ENCODE measurements at places on chromosomes 3 and 15.

GRCh38 chr15:40055576-40056293 is 16.8 kb upstream of the SRP14 start:
- DNase-seq, result no peak

- DNase-seq, result no peak
Observed at GRCh38 chr3:3241596-3241995, 62.1 kb upstream of the CRBN start.

DNA sequence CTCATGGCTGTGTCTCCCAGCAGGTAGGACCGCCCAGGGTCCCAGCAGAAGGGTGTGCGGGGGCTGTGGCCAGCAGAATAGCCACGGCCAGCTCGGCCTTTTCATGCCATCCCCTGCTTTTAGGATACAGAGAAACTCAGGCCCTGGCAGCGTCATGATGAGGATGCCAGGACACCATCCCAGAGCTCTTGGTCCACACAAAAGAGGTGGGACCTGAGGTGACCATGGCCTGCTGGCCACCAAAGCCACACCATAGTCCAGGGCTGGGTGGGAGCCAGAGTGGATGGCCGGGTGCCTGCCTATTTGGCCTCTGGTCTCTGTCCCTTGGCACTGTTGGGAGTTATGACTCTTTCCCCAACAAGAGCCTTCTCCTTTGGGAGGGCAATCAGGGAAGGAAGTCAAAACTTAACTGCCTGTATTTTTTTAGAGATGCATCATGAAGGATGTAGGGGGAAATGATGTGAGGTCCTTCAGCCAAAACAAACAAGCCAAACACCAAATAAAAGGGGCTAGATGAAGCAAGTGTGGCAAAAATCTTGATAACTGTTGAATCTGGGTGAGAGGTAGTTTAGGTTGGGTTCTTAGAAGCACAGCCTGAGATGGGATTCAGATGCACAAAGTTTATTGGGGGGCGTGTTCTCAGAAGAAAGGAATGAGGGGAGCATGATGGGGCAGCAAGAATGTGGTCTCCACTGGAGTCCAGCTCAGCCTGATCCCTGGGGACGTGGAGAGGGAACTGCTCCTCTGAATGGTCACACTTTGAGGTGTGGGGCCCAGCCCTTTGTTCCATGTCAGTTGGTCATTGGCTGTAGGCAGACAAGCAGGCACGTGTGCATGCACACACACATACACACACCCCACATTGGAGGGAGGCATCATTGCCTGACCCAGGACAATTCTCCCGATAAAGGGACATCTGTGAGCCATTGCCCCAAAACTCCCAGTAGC is 33.2 kb downstream of the SMAD6 start:
- DNase-seq, result no peak

DNA sequence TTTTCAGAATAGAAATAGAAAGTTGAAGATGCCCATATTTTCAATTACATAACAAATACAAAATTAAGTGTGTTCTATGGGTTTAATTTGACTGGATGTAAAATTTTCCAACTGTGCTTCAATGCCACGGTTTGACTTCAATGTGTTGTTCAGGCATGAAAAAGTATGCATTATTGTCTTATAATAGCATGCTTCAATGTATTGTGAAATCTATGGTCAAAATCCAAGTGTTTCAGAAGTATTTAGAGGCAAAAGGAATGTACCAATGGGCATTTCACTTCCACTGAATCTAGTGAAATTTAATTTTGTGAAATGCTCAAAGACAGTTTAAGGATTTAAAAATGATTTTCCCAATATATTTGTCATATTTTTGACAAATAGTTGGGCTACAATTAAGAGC is 16.0 kb downstream of the NEK10 start:
- no peak for DNase-seq

GRCh38 chr3:10192953-10193691 is 28.4 kb downstream of the IRAK2 start:
- DNase-seq, result peak; percentile 36

GRCh38 chr15:30929064-30929669 is 25.5 kb downstream of the FAN1 start:
- DNase-seq, result no peak

- no peak for DNase-seq
Observed at GRCh38 chr3:87491843-87492242, 215.5 kb upstream of the POU1F1 start.

- no peak for DNase-seq
Observed at GRCh38 chr3:50122661-50123391, 32.3 kb upstream of the SEMA3F start.

- no peak for DNase-seq
Observed at GRCh38 chr3:69290006-69290405, 95.9 kb downstream of the FRMD4B start.

DNA sequence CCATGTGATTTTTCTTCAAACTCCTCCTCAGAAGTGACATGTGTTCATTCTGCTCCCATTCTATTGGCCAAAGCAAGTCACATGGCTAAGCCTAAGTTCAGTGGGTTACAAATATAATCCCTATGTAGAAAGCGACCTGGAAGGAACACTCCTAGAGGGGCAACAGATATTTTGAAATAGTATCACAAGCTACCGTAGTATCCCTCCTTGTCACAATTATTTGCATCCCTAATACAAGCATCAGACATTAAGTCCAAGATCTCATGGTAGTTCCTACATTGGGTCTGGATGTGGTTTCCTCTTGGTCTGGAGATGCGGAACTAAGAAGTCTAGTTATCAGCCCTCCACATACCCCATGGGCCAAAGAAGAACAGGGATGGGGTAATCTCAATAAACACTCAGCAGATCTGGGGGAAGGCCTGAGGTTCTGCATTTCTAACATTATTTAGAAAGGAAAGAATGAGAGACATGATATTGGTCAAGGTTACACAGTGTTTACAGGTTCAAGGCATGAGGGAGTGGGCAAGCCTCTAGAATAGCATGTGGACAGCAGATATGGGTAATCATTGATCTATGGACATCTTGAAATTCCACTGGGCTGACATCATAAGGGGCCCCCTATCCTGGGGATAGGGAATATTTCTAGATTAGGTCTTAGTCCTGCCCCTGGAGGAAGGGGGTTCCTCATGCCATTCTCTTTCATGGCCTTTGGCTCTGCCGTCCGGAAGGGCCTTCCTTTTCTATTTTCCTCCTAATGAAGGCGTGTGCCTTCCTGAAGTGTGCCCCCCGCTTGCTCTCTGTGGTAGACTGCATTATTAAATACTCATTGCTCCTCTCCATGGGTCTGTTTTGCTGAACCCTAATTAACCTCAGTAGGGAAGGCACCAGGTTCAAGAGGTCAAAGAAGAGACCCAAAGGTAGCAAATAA is 17.8 kb upstream of the ABHD2 start:
- DNase-seq, result no peak

DNA sequence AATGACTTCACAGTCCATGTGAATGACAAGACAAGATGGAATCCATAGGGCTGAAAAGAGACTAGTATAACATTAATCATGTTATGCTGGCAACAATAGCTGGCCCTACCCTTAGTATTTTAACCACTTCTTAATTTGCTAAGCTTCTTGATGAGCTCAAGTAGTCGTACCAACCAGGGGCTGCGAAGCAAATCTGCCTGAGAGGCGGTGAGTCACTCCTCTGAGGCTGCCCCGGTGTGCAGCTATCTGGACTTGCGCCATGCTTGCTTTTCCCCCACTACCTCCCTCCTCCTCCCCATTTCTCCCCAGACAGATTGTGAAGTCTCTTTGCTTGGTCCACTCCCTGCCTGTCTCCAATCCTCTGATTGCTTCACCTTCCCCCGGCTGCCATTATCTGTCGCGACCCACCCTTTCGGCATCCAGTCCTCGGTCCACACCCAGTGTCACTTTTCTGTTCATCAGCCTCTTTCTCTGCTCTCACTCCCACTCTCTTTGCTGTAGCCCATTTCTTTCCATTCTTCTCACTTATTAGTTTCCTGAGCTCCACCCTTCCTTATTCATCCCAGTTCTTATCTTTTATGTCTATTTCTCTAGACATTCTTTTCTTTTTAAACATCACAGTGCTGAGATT is 42.7 kb downstream of the DUT start:
- DNase-seq, result no peak

GRCh38 chr15:98682992-98683701 is 34.8 kb downstream of the IGF1R start:
- no peak for DNase-seq

- no peak for DNase-seq
Observed at GRCh38 chr15:66740802-66741201, 38.8 kb downstream of the SMAD6 start.

DNA sequence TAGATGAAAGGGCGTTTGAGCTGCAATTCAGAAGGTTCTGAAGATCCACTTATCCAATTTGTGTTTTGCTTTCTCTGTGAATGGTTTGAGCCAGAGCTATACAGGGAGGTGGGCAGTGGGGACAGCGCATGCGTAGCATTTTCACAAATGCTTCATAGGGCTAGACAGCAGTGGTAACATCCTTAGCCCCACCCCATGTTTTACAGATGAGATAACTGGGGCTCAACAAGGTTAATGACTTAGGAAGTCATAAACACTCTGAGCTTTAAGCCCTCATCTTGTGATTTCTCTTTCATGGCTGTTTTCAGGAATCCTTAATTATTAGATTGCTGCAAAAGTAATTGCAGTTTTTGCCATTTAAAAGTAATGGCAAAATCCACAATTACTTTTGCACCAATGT is 408.7 kb downstream of the IL5RA start:
- DNase-seq, result no peak

DNA sequence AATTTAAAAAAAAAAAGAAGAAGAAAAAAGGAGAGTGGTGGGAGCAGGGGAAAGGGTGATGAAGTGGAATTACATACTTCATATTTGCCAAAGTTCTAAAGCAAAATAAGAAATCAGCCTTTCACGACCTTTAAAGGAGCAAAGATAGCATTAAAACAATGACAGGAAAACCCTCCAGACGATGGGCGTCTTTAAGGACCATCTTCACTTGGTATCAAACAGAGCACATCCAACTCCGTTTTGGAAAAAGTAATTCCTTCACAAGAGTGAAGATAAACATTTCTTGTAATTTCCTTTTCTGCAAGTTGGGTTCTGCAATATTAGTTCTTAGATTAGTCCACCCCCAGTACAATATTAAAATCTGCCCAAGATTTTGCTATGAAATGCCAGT is 32.8 kb downstream of the FRMD4B start:
- no peak for DNase-seq

- no peak for DNase-seq
Observed at GRCh38 chr3:100765437-100765975, 56.2 kb downstream of the TFG start.

DNA sequence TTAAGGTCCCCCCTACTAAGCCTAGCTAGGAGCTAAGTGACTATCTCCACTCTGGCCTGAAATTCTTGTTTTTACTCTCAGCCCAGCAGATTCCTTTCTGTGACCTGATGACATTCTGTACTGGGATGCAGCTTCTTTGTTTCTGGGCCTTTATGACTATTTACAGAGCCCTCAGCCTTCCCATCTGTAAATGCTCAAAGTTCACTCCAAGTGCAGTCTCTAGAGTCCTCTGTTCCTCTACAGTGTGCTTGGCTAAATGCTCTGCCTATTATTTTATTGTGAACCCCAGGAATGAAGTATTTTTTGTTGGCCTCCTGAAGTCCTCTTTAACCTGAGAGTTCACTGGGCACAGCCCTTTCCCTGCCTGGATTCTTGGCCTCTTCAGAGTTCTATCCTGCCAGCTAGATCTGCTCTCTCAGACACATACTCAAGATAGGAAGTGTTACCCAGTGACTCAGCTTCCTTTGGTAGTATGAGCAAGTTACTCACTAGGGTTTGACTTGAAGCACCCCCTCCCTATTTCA is 278.1 kb upstream of the P2RY1 start:
- DNase-seq, result no peak

DNA sequence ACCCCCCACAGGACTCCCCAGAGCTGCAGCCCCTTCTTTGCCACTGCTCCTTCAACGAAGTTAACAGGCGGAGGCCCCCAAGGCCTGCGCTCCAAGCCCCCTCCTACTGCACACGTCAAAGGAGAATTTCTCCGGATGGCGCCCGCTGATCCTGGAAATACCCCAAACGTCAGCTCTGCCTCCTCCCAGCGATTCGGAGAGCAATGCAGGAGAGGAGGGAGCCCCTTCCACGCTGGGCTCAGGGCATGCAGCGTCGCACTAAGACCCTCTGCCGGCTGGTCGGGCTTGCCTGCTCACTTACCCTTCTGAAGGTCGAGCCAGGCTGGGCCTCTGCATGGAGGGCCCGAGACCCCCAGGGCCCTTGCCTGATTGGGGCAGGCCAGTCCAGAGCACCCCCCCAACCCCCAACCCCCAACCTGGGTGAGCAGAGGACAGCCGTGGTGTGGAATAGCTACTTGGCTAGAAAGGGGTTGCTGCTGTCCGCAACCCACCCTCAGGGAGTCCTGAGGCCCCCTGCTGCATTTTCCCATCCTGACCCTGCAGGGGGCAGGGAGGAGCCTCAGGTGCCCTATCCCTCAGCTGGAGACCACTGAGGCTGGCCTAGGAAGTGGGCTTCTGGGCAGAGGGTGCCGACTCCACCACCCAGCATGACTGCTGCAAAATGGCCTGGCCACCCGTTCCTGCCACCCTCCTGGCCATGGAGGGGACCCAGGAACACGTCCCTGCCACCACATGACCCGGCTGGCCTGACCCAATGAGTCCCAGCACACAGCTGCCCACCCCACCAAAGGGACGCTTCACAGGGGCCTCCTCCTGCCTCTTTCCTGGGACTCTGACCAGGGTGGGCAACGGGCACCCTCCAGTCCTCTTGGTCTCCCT is 976 bp downstream of the ATP2B2 start:
- DNase-seq, result no peak

- DNase-seq, result peak; percentile 75
Observed at GRCh38 chr3:46866720-46867549, 3.7 kb upstream of the MYL3 start.

DNA sequence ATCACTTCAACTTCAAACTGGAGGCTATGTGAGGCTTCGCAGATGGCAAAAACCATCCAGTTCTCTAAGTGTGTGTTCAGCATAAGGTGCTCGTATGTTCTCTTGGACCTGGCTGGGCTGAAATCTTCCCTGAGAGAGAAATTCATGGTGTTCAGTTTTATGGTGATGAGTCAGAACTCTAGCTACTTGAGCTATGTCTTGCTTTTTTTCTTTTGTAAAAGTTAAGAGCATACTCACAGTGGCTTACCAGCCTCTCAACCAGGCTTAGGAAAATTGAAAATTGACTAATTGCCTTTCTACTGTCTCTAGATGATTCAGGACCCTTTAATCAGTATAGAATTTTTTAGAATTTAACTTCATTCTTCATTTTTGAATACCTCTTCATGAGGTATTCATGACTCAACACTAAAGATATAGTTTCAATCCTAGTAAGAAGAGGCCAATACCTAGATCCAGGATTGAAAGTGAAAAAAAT is 617.5 kb downstream of the TBL1XR1 start:
- DNase-seq, result no peak

DNA sequence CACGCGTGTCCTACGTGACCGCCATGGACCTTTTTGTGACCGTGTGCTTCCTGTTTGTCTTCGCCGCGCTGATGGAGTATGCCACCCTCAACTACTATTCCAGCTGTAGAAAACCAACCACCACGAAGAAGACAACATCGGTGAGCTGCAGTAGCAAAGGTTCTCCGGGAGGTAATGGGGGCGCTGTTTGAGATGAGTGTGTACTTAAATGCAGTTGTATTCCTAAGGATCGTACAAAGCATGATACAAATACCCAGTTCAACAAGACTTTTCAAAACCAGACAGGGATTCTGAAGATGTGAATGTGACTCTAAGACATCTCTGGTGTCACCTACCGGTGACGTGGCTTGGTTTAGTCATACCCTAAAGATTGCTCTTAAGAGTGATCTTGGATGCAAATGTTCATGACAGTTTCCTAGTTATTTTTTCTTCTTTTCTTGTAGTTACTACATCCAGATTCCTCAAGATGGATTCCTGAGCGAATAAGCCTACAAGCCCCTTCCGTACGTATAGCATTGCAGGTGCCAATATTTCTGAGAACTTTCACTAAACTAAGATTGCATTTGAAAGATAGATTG is 556.6 kb downstream of the GABRG3 start:
- peak; percentile 10 for DNase-seq

All from HEK293T (cell line).